AG09309 (cell line): ENCODE measurements at places on chromosomes 1 and 21.

- no peak for DNase-seq
Observed at GRCh38 chr1:89931964-89932363, 62.9 kb upstream of the ZNF326 start.

GRCh38 chr1:58573705-58574591 is 3.1 kb downstream of the TACSTD2 start:
- no peak for DNase-seq

DNA sequence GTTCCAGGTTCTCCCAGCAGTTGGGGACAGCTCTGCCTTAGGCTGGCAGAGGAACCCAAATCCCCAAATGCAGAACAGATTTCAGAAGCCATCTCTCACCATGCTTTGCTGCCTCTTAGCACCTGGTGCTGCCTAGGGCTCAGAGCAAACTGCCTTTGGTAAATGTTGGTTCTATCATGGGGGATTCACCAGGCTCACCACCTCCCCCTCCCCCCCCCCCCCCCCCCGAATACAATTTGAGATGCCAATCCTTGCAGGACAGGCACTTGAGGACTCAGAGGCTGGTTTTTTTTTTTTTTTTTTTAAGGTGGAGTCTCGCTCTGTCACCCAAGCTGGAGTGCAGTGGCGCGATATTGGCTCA is 447 bp upstream of the PAQR6 start:
- DNase-seq = no peak

DNA sequence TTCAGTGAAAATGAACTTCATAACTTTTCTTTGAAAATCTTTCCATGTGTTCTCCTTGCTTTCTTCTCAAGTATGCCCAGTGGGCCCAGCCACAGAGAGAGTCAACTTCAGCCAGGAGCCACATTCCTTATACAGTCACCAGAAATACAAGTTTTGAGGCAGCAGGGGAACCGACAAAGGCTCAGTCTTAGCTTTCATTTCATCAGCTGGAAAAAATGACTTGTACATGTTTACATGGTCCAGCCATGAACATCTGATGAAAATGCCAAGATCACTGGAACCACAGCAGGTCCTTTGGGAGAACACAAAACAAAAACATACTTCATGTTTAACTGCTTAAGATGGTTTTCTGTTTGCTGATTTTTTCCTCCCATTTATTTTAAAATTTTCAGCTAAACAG is 72.5 kb downstream of the SYDE2 start:
- DNase-seq = no peak

DNA sequence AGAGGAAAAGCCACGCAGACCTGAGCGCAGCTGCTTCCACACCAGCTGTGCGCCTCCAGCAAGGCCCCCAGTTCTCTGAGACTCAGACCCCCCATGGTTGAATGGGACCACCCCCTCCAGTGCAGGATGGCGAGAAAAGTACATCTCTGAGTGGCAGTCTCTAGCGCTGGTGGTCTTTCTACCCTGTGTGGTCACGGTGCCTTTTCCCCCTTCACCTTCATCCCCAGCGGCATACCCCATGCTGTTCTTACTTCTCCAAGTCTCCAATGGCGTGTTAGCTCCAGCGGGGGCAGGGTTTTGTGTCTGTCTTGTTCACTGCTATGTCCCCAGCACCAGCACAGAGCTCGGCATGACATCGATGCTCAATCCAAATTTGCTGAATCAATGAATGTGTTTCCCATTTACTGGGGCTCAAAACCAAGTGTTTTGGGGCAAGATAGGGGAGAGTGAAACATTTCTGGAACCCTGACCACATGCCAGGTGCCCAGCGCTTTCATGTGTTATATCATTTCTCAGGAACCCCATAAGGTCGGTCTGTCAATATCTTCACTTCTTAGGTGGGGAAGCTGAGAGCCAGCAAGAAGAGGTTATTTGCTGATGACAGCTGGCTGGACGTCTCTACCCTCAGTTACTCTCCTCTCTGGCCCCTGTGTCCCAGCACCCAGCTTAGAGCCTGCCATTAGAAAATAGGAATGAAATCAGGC is 959 bp upstream of the SDC3 start:
- no peak for DNase-seq

DNA sequence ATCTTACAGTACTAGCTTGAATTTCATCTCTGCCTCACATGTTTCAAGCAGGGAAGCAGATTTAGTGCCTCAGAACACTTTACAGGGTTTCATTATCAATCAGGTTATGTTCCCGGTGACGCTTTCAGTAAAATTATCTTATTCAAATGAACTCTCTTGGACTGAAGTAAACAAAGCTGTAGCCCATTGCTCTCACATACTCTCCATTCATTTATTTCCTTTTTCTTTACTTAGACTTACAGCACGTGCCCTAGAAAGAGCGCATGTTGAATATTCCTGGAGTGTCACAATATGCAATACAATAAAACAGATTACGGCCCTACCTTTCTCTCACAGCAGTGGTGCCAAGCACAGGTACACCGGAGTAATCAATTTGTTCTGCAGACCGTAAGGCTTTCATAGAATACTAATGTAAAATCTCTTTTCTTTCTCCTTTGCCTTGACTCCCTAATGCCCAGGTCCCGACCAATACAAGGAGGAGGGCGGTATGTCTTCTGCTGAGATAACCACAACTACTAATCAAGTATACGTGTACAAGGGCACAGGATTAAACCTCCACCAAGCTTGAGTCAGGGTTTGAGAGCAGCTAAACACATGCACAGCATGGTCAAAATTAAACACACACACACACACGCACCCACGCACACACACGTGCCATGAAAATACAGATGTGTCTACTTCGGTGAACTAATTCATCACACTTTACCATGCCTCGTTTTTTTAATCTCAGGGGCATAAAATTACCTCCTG is 62.8 kb downstream of the NRIP1 start:
- DNase-seq = no peak

DNA sequence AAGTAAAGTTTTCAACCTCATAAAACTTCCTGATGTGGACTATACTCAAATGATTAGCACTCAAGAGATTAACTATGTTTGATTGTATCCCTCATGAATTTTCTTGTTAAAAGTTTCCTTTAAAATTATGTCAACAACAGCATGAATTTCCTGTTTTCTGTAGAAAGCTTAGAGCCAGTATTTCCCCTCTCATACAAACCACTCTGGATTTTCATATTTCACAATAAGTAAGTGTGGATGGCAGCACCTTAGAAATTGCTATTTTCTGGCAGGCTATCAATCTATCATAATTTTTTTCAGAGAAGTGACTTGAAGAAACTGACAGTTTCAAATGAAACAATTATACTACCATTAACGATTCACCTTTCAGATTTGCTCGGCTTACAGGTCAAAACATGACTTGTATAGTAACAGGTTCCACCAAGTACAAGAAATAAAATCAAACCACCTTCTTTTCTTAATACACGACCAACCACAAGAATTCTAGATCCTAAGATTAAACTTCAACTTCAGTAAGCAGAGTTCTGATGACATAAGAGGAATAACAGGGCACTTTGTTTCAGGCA is 20.8 kb downstream of the ELK4 start:
- DNase-seq = no peak

- DNase-seq = no peak
Observed at GRCh38 chr1:18293291-18293690, 185.7 kb downstream of the IGSF21 start.

- no peak for DNase-seq
Observed at GRCh38 chr1:55153031-55153430, 62.1 kb downstream of the USP24 start.

DNA sequence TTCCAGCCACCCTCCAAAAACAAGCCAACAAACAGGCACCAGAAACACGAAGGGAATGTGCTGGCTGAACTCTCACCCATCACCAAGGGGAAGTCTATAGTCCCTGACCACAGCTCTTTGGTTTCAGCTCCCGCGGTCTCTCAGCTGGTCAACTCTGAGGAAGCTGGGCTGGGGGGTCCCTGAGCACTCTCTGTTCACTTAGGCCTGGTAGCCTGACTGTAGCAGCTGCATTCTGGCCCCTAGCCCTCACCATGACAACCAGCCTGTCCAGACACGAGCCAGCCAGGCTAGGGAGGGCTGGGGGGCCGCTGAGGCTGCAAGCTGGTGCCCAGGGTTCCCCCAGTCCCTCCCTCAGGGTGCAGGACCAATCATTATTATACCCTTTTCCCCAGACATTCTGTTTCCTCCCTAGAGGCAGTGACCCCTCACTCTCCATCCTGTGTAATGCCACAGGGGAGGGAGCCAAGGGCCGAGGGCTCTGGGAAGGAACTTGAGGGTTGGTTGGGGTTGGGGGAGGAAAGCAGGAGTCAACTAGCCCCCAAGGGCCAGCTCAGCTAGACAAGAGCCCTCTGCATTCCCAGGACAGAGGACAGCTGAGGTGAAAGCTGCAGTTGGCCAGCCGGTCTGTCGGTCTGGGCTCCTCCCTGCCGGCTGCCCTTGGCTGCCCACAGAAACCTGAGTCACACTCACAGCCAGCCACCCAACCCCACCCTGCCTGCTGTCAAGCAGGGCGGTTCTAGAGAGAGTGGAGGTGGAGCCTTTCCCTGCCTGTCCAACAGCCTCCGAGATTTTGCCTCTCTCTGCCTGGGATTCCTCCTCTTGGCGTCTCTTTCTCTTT is 1.2 kb upstream of the TRAPPC3 start:
- peak; percentile 81 for DNase-seq

GRCh38 chr1:54255026-54255702 is 55.2 kb downstream of the MRPL37 start:
- DNase-seq = no peak
